Foreskin keratinocyte (primary cell): ENCODE measurements at places on chromosomes 1 and 21. TPM values are rescaled to one million over a fixed set of nuclear protein-coding genes. Genes with fewer than 3 reads are reported as not detected.
A peak's percentile ranks its signal among the peaks of the same experiment; 100 is the strongest.

- DNase-seq = no peak
These were observed 3.7 kb upstream of the PARP1 start for GRCh38 chr1:226411619-226412018.

- DNase-seq = no peak
These were observed 11.7 kb upstream of the PTP4A2 start for GRCh38 chr1:31949862-31950261.

DNA sequence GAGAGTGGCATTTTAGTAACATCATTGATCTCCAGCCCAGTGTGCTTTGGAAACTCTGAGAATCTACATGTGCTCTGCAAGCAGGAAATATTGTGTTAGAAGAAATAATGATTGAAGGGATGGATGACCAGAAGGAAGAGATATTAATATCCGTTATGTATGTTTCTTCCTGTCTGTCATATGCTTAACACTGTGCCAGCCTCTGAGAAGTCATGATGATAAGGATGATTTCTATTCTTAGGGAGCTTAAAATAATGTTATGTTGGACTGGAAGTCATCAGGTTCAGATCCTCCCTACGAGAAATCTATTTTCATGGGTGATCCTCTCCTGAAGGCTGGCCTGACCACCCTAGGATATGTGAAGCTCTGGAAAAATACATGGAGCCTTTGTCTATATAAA is 192.4 kb upstream of the GORAB start:
- no peak for DNase-seq

PLPPR4 gene
- total RNA-seq = not detected in 2 replicates

DNA sequence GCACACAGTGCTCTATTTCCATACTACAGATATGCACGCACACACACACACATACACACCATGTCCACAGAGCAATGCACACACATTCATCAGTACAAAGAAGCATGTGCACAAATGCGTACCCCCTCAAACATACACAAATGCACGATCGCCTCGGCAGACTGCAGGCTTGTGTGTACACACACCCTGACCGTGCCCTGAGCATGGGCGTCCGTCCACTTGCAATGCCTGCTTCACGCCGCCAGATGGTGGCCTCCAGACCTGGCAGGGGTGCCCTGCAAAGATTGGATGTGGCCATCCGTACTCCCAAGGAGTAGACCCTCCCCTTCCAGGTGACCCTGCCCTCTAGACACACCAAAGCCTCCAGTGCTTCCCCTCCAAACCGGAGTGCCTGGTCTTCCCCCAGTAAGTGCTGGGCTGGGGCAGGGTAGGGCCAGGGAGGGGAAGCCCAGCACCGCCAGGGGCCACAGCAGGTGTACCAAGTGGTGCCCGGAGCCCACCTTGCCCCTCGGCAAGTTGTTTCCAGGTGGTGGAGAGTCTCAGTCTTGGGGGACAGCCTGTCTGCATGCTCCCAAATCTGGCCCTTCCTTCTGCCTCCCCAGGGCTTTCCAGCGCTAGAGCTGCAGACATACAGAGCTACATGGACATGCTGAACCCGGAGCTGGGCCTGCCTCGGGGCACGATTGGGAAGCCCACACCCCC is 20.6 kb downstream of the ESPN start:
- no peak for DNase-seq

DNA sequence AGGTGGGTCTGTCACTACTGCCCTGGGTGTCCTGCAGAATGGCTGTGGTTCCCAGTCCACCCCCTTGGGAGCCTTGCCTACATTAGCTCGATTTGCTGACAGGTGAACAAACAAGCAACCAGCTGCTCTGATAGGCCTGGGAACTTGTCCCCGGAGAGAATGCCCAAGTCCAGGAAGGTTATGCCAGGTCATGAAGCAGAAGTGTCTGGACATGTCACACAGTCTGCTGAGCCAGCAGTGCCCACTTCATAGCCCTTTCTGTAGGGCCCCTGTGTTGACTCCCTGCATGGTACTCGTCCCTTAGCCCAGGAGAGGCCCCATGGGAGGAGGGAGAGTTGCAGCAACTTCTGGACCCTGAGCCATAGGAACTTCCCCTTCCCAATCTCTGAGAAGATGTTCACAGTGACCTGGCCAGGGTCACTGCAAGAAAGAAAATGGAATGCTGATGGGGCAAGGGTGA is 31.0 kb downstream of the UCK2 start:
- no peak for DNase-seq

VWA5B1 gene
- total RNA-seq = not detected in 2 replicates

GRCh38 chr1:39761557-39762260 is 9.4 kb downstream of the OXCT2 start:
- no peak for DNase-seq

ATAD3C gene
- 0.46 and 0.51 TPM in 2 replicates for total RNA-seq

GRCh38 chr1:6298940-6299465 is 38.1 kb upstream of the GPR153 start:
- DNase-seq = no peak

CYP4A22 gene
- not detected in 2 replicates for total RNA-seq

DNA sequence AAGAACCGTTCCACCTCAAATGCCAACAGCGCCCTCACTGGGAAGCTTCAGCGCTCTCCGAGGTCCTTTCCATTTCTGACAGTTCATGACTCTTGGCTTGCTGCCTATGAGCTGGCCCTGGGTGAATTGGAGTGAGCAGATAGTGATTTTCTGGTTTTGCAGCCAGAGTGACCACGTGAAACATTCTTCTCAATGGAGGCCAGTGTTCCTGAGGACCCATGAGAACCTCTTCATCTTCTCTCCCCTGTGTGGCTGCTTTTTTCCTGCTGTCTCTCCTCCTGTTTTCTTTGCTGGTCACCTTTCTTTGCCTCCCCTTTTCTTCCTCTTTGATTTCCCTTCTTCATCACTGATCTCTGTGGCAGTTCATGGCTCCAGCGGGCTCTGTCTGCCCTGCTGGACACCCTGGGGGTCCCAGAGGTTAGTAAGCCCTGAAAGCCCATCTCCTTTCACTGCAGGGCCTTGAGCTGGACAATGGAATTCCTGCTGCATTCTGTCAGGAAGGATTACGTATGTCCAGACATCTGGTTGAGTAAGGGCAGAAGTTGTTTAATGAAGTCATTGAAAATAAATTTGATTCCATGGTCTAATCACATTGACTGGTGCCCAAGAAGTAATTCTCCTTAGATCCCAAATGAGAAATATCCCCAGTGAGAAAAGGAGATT is 29.9 kb downstream of the VASH2 start:
- DNase-seq = no peak

OPRD1 gene
- not detected in 2 replicates for total RNA-seq

DNA sequence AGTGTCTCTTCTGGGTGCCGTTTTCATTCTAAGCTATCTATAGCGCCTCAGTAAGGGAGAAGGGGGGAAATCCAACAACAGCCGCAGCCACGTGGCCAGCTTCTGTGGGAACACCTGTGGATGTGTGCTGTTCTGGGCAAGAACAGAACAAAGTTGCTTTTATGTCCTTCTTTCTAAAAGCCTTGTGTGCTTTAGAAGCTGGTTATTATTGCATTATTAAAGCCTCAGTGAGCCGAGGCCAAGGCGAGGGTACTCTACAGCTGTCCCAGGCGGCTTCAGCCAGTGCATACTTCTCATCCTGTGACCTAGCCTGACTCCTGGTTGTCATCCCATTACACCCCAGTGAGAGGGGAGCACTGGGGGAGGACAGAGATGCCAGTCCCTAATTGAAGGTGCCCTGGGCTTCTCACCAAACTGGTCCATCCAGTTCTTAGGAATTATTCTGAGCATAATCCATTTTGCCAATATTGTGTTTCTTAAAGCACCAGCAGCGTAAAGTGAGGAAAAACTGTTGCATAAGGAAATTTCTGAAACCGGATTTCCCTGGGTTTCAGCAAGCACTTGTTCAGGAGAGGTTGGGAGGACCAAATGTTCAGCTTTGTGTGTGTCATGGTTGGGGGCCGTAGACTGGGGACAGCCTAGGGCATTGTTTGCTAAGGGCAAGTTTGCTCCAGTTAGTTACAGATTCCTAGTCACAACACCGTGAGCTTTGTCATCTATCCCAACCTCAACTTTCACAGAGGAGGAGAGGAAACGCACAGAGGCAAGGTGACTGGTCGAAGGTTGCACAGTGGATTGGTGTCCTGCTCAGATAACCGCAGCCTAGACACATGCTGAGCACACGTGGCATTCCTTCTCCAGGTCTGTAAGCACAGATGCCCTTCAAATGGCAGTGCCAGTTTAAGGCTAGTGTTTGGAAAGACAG is 61.0 kb upstream of the ATP1A1 start:
- DNase-seq = no peak

DNA sequence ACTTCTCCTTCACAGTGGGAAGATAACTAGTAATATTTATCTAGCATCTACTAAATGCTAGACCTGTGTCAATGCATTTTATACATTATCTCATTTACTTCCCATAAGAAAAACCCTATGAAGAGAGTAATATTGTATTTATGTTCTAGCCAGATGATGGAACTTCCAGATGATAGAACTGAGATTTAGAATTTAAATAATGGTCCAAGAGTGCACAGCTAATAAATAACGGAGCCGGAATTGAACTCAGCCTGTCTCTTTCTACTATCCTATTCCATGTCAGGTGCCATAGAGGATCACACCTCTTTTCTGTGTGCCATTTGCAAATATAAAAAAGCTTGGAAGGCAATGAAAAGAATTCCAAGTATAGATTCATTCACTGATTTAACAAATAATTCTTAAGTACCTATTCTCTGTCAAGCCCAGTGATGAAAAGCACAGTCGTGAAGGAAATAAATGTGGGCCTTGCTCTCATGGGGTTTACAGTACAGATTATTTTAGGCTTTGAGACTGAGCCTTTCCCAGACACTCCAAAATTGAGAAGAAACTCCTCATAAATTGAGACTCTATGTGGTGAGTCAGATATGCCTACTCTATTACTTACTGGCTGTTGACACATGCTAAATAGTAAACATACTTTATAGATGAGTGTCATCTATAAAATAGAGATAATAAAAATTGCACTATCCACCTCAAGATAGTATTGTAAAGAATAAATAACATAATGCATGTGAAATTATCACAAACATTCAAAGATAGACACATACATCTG is 378.0 kb upstream of the PRMT6 start:
- DNase-seq = peak; percentile 34

BEND5 gene
- not detected in 2 replicates for total RNA-seq

DNA sequence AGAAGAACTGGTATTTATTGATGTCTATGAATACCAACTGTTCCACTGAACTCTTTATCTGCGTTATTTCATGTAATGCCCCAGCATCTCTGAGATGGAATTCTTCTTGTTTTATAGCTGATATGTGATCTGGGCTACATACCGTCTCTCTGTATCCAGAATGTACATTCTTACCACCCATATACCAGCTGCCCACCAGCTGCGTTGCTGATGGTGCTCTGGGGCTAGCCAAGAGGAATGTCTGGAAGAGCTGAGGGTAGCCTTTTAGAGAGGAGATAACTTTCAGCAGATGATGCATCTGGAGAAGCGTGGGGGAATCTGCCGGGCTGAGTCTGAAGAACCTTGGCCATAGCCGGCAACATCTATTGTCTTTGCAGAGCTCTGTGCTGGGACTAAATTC is 137.5 kb downstream of the RYR2 start:
- no peak for DNase-seq

DNA sequence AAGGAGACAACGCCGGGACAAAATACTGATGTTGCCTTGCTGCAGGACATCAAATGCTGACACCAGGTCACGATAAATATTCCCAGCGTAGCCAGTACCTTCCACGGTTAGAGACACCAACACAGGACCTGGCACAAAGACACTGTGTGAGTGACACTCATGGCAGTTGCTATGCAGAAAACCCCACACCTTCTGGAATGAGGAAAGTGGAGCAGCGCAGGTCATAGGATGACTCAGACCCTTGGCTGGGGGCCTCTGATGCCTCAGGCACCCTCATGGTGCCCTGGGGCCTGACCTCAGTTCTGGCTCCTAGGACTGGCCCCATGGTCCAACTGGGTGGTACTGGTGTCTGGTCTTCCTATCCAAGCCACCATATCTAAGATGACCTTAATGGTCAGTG is 7.0 kb downstream of the DCST2 start:
- DNase-seq = no peak

TTC39A gene
- total RNA-seq = 0.20 and 0.25 TPM in 2 replicates

DNA sequence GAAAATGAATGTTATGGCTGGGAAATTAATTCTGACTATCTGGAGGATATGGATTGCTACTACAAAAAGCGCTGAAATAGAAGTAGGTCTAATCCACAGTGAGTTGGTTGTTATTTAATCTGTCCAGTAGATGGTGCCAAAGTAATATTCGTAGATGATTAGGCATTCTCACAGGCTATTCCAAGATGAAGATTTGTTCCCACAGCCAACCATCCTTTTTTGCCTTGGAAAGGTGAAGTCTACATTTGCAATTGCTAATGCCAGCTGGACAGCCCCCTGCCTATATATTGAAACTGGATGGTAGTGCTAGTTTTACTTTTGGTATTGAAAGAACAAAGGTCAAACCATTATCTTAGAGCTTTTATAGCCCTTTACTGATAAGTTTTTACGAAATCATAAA is 43.8 kb downstream of the RBM11 start:
- DNase-seq = no peak

TINAGL1 gene
- total RNA-seq = 167 and 194 TPM in 2 replicates

BTBD8 gene
- 1.4 and 2.4 TPM in 2 replicates for total RNA-seq

GRCh38 chr1:243213045-243213787 is 41.9 kb downstream of the CEP170 start:
- peak; percentile 3 for DNase-seq

DNA sequence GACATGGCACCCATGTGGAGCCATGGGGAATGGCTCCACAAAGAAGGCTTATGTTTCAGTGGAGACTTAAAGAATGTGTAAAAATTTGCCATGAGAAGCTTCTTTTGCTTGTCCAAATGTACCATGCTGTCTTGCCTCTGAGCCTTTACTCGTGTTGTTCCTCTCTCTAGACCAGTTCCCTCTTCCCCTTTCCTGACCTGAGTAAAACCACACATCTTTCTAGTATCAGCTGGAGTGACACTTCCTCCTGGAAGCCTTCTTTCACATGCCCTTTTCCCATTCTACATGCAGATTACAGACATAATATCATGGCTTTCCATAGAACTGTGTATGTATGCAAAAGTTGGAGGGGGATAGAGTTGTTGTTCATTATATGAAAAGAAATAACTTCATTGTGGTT is 13.6 kb upstream of the GPX7 start:
- DNase-seq = no peak

DNA sequence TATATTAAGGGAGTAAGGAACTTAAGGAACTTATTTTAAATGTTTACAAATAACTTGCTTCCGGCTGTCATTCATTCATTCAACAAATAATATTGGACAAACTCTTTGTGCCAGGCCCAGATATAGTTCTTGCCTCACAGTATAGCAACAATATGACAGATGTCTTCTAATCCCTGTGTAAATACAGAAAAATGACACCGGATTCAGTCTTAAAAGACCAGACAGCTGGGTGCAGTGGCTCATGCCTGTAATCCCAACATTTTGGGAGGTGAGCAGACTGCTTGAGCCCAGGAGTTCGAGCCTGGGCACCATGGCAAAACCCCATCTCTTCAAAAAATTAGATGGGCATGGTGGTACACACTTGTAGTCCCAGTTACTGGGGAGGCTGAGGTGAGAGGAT is 23.7 kb downstream of the EIF2B3 start:
- no peak for DNase-seq

DAP3 gene
- total RNA-seq = 87.4 and 91.6 TPM in 2 replicates

DNA sequence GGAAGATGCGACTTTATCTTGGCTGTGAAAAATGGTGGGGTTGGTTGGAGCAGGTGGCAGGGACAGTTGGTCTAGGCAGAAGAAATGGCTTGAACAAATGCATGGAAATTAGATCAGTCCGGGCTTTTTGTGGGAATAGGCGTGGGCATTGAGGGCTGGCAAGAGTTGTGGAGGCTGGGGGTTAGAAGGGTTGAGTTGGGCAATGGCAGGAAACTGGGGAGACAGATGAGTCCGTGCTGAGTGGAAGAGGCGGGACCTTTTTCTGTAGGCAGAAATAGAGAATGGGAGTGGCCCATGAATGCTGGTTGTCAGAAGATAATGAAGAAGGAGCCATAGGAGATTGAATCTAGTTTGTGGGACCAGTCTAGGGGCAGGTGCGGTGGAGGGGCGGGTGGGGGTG is 6.9 kb downstream of the PDPN start:
- DNase-seq = no peak
